GOT3 (cell line): ENCODE measurements at places on chromosomes 16 and 17.

DNA sequence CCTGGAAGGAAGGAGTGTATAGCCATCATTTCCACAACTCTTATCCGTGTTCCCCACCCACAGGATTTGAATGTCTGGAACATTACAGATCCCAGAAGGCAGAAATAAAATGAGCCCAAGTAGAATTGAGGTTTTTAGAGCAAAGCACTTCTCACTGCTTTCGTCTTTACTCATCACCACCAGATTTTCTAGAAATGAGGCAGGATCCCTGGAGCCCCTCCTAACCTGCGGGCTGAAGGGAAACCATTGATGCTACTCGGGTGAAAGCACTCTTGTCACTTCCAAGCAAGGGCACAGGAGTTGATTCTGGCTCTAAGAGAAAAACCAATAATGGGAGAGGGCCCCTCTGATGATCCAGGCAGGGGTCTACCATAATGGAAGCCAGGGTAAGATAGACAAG lies 2.8 kb upstream of the ALDOC start:
- no peak for DNase-seq

GRCh38 chr16:88763502-88764053 lies 21.4 kb downstream of the PIEZO1 start:
- no peak for DNase-seq

GRCh38 chr16:9647981-9648701 lies 534.1 kb downstream of the GRIN2A start:
- DNase-seq, result no peak

- no peak for DNase-seq
These were observed 115.2 kb downstream of the COPRS start for GRCh38 chr17:31743797-31744196.
